ENCODE measurements at places on chromosomes 4 and X.
A peak's percentile ranks its signal among the peaks of the same experiment; 100 is the strongest.

DNA sequence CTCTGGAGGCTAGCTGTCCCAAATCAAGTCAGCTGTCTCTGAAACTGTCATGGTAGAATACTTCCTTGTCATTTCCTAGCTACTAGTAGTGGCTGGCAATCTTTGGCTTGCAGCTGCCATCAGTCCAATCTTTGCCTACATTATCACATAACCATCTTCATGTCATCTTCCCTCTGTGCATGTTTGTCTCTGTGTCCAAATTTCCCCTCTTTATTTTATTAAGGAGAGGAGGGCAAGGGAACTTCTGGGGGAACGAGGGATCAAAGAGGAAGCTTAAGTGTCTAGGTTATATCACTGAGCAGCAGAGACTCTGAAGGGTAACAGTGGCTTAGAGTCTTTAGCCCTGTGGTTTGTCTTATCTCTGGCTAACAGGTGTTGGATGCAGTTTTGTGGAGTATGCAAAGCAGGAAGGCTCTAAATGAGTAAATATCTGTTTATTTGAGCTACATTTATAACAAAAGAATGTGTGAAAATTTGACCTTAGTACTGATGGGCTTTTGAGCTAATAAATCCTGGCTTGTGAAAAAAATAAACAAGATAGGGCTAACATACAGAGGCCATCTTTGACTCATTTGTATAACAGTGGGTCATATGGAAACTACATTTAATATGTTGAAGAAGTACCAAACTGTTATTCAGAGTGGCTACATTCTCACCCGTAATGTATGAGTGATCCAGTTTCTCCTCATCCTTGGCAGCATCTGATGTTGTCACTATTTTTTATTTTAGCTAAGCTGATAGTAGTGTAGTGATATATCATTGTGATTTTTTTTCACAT, 49.4 kb upstream of the ENOX2 start:
- no peak for ATAC-seq

GRCh38 chr4:120316416-120316815, 249.8 kb upstream of the MAD2L1 start:
- no peak for ATAC-seq

GRCh38 chrX:124239911-124240310, 92.5 kb upstream of the TEX13D start:
- peak; percentile 83 for ATAC-seq

GRCh38 chr4:94413085-94413840, 38.5 kb upstream of the PDLIM5 start:
- ATAC-seq = no peak

GRCh38 chr4:73450398-73451004, 14.5 kb downstream of the AFP start:
- no peak for ATAC-seq

DNA sequence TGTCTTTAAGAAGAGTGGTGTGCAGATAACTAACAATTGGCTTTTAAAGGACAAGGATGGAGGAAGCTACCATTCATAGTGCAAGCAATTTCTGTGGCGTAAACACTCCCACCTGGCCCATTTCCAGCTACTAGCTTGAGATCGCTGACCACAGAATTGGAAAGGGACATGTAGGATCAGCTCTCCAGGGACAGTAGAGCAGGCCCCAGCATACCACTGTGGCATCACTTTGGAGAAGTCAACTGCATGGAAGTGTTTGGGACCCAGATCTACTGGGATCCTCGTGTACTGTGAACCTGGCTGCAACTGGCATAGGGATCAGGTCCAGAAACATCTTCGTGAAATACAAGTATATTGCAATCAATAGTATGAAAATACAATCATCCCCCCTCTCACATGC, 515.0 kb downstream of the INPP4B start:
- no peak for ATAC-seq
